ENCODE measurements at places on chromosomes 11 and 22.

DNA sequence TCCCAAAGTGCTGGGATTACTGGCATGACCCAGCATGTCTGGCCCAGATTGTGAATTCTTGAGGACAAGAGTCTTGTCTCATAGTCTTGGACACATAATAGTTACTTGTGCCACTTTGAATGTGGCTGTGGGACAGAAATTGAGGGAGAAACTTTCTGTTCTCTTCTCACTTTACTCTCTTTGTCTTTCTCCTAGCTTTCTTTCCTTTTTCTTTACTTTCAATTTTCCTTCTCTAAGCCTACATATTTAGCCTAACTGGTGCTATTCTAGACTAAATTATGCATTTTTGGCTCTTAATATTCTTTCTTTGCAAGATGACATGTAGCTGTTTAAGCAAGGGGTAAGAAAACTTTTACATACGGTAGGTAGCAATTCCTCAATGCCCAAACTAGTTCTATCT is 33.2 kb downstream of the HORMAD2 start:
- DNase-seq, result no peak

- DNase-seq, result no peak
These were observed 26.5 kb upstream of the PRDM10 start for GRCh38 chr11:130029137-130029536.

- DNase-seq, result no peak
These were observed 13.2 kb downstream of the IGLL1 start for GRCh38 chr22:23566705-23567475.

GRCh38 chr22:25482868-25483639 is 81.4 kb upstream of the GRK3 start:
- no peak for DNase-seq

GRCh38 chr11:35650006-35650405 is 12.6 kb upstream of the TRIM44 start:
- peak; percentile 51 for DNase-seq

- DNase-seq, result no peak
These were observed at the start of gene FAM181B for GRCh38 chr11:82733444-82734119. TSS of gene FAM181B (minus strand) at chr11:82733864. CDS start at chr11:82733729, 135 bp downstream.

DNA sequence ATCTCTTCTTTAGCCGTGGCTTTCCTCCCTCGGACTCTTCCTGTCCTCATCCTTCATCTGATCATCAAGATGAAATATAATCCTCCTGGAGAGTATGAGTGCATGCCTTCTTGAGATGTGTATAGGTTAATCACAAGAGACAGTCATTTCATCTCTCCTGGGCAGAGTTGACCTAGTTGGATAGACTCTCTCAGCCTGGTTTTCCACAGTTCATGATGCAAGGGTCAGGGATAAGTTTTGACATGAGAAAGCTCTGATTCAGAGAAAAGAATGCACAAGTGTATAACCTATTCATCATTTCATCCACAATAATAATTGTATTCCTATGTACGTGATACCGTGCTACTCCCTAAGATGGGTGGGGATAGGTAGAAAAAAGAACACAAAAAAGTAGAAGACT is 33.2 kb upstream of the CCDC90B start:
- peak; percentile 52 for DNase-seq

GRCh38 chr11:120511820-120512738 is 531 bp downstream of the GRIK4 start:
- no peak for DNase-seq

- no peak for DNase-seq
These were observed 36.5 kb upstream of the CYP2D6 start for GRCh38 chr22:42167066-42167465.

DNA sequence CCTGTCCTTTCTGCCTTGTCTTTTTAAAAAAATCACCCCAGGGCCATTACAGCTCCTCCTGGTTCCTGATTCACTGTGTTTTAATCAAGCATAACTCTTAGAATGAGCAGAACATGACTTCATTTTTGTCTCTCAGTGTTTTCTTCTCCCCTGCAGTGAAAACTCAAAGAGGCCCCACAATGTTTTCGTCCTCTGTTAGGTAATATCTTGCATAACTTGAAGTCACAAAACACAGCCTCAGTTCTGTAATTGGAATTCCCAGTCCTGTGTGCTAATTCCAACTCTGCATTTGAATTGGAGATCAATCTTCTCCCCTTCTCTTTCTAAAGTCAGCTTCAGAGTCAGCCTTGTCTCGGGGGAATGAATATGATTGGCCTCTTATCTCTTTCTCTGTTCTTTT is 186.5 kb upstream of the NAV2 start:
- no peak for DNase-seq

GRCh38 chr11:43644621-43645299 is 35.8 kb upstream of the HSD17B12 start:
- no peak for DNase-seq

DNA sequence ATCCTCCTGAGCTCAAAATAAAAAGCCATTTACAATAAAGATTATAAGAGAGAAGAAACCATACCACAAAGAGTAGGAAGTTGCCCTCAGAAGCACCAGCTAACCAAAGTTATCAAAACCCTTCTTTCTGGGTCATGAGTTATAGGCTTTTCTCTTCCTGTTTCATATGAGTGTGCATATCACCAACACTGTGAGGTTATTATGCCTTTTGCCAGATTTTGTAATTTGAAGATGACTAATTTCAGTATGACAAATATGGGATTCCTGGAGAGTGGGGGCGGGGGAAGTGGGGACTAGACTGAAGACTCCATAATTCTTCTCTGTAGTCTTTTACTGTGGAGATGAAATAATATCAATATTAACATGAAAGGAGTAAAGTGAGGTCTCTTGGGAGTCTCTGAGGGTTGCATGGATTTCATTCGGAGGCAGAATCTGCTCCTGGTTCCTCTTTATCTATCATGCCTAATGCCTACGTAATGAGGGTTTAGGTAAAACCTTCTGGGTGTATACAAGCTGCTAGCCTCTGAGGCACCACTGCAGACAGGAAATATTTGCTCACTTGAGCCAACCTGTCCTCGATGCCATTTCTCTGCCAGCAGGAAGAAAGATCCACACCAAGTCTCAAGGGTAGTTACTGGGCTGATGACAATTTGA is 2.1 kb downstream of the LPXN start:
- DNase-seq, result peak; percentile 90

GRCh38 chr11:8681837-8682302 is 595 bp downstream of the TRIM66 start:
- DNase-seq, result no peak

DNA sequence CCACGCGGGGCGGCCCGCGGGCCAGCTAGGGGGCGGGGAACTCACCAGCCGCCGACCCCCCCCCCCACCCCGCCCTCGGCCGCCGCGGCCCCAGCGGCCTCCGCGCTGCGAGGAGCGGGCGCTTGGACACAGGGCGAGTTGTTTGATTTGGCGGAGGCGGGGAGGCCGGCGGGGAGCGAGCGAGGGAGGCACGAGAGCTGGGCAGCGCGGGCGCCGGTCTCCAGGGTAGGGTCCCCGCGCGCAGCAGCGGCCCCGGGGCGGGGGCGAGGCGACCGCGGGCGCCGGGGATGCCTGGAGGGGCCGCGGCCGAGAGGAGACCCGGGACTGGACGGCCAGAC is 64.4 kb downstream of the NAV2 start:
- DNase-seq, result no peak

DNA sequence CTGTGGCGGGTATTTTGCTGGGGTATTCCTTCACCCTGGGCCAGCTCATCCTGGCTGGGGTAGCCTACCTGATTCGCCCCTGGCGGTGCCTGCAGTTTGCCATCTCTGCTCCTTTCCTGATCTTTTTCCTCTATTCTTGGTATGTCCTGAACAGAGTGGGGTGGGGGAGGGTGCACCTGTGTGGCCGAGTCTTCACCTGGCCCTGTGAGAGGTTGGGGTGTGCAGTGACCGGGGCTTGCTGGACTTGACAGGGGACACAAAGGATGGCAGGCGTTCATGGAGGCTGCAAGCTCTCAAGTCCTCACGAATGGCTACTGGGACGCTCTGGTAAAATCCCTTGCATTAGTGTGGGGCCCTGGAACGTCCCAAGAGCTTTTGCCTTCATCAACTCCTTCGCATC is 39.3 kb downstream of the CAPN1 start:
- no peak for DNase-seq

- no peak for DNase-seq
These were observed 16.1 kb upstream of the TBX1 start for GRCh38 chr22:19744350-19745006.

GRCh38 chr11:110431051-110431672 is 1.4 kb downstream of the FDX1 start:
- no peak for DNase-seq

DNA sequence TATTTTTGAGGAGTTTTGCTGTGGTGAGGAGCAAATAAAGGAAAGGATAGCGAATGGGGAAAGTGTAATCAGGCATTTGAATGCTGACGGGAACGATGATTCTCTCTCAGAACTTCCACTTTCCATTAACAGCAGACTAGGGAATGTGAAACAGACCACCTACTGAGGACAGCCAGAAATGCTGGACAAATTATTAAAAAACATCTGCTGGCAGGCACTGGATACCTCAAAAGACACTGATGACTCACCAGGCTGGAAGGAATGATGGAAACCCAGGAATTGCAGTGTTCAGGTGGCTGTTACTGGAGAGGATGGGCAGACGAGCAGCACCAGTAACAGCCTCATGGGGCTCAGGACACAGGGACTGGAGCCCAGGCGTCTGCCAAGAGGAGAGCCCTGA is 33.4 kb downstream of the PLA2G6 start:
- no peak for DNase-seq

- no peak for DNase-seq
These were observed 82.1 kb downstream of the EMSY start for GRCh38 chr11:76526878-76527277.

- no peak for DNase-seq
These were observed 46.3 kb upstream of the ANO1 start for GRCh38 chr11:70031631-70032469.

GRCh38 chr22:50545522-50546325 is at the start of gene KLHDC7B:
TSS of gene KLHDC7B (plus strand) at chr22:50545899. CDS start at chr22:50546244, 345 bp downstream.
- DNase-seq, result no peak

GRCh38 chr11:71465054-71465453 is 12.1 kb downstream of the NADSYN1 start:
- DNase-seq, result no peak

GRCh38 chr11:10108915-10109680 is 184.9 kb downstream of the SBF2 start:
- DNase-seq, result no peak

GRCh38 chr11:125188021-125188420 is 23.5 kb downstream of the PKNOX2 start:
- peak; percentile 40 for DNase-seq

GRCh38 chr11:115906171-115906570 is 402.0 kb upstream of the CADM1 start:
- DNase-seq, result no peak

DNA sequence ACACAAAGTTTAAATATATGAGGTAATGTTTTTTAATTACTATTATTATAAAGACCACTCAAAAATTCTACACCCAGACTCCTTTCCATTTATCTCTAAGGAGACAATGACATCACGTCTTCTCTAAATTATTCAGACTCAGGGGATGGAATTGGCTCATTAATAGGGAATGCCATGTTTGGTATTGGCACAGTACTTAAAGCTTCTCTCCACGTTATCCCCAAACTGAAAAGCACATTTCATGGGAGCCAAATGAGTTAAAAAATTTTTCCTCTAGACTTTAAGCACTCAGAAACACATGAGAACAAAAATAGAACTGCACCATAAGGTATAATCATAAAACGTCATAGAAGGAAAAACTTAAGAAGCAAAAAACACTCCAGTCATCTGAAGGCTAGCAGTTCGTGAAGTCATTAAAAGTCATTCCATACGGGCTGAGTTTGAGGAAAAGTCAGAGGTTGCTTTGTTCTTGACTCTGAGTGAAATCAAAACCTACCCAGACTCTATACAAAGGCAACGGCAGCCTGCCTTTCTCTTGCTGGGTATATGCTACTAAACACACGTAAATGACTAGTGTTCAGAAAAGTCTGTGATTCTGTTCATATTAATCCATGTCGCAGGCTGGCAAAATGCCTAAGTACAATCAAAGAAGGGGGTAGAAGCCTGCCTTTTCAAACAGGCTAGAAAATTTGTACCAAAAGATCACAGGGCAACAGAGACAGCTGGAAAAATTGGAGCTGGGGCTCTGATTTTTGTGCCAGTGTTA is 8.7 kb upstream of the MPPED2 start:
- no peak for DNase-seq

- DNase-seq, result no peak
These were observed 26.2 kb downstream of the OR2AG2 start for GRCh38 chr11:6745465-6746015.

- DNase-seq, result peak; percentile 57
These were observed 29.6 kb upstream of the UPB1 start for GRCh38 chr22:24465566-24465965.

DNA sequence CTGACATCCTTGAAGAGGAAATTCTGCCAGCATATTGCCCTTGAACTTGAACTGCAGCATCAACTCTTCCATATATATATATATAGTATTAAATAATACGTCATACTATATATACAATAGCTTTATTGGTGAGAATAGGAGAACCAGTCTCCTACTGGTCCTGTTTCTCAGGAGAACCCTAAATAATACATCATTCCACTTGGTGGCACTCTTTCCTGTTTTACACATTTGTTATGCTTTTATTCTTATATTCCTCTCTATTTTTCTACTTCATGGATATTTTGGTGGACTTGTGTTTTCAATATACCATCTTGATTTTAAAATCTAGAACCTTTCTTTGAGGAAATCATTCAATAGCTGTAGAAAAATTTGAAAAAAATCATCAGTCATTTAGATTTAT is 193.3 kb downstream of the TRPC6 start:
- no peak for DNase-seq

GRCh38 chr22:50674606-50675552 is 2.3 kb downstream of the SHANK3 start:
- peak; percentile 59 for DNase-seq

DNA sequence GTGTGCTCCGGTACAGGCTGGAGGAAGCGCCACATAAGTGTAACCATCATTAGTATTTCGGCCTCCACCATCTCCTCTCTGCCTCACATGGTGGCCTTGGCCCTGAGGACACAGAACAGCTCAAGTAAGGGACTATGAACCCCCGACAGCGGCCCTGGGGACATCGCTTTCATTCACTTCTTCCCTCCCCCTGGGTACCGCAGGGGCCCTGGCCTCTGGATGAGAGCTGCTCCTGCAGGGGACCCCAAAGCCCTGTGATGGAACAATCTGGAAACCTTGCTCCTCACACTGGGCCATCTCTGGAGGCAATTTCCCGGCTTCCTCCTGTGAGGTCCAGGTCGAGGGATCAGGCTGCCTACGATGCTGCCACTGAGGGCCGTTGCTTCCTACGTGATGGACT is 565.5 kb downstream of the BRD1 start:
- DNase-seq, result no peak

GRCh38 chr11:13462311-13462900 is 616 bp downstream of the BTBD10 start:
- peak; percentile 92 for DNase-seq

GRCh38 chr22:25410849-25411248 is 153.6 kb upstream of the GRK3 start:
- no peak for DNase-seq

GRCh38 chr22:36765943-36766450 is 9.9 kb downstream of the IFT27 start:
- DNase-seq, result no peak

- DNase-seq, result no peak
These were observed 49.7 kb downstream of the CCDC34 start for GRCh38 chr11:27313157-27313821.

- DNase-seq, result no peak
These were observed 2.9 kb upstream of the RFPL1 start for GRCh38 chr22:29435236-29436136.
